ENCODE measurements at places on chromosomes 1 and 21. TPM values are rescaled to one million over a fixed set of nuclear protein-coding genes. Genes with fewer than 3 reads are reported as not detected.
A peak's percentile ranks its signal among the peaks of the same experiment; 100 is the strongest.

DNA sequence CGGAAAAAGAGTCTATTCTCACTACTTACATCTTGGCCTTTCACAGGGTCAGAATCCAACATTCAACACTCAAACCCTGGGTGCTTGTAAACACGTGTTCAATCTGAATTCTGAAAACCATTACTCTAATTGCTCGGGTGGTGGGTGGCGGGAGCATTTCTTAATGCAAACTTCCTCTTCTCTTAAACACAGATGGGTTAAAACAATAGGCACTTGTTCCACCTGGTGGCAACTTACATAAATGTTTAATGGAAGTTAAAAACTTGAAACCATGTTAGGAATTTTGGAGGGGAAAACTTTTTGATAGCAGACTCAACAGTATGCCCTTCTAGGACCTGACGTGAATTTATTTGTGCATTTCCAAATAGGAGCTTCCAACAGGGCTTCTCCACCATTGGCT lies 23.4 kb upstream of the TDRD10 start:
- no peak for DNase-seq

DNA sequence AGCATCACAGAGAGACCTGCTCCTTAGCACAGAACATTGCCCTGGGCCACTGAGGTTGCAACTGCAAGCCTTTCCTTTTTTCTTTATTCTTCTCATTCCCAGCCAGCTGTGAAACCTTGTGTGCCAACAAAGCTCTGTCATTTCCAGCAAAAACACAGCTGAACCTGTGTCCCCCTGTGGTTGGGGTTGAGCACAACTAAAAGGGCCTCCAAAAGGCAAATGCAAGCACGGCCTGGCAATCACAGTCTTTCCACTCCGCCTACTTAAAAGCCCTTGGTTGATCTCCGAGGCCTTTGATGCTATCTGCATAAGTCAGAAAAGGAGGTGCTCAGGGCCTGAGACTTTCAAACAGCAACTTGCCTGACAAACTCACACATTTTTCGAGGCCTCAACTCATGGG lies 32.7 kb downstream of the SUSD4 start:
- no peak for DNase-seq

DNA sequence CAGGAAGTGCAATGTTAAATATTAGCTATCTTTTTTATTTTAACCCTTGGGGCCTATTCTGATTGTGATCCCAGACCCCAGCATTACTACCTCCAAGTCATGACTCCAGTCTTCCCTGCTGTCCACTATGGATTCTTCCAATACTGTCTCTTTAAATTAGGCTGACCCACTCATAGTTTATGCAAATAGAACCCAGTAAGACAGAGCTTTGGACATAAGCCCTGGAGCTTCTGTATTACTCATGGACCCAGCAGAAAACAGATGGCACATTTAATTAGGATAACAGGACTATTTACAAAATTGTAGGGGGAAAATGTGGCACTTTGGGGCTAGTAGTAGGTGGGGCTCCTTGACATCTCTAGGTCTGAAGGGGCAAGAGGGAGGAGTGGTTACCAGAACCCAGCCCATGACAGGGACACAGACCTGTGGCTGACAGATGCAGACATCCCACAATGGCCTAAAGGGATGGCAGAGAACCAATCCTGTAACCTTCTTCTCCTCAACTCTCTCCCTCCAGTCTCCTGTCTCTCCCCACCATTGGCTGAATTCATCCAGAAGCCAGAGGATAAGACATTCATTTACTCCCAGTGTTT lies 233.5 kb downstream of the OMA1 start:
- DNase-seq = no peak

- no peak for DNase-seq
Observed at GRCh38 chr1:239537795-239538194, 151.4 kb downstream of the CHRM3 start.

DNA sequence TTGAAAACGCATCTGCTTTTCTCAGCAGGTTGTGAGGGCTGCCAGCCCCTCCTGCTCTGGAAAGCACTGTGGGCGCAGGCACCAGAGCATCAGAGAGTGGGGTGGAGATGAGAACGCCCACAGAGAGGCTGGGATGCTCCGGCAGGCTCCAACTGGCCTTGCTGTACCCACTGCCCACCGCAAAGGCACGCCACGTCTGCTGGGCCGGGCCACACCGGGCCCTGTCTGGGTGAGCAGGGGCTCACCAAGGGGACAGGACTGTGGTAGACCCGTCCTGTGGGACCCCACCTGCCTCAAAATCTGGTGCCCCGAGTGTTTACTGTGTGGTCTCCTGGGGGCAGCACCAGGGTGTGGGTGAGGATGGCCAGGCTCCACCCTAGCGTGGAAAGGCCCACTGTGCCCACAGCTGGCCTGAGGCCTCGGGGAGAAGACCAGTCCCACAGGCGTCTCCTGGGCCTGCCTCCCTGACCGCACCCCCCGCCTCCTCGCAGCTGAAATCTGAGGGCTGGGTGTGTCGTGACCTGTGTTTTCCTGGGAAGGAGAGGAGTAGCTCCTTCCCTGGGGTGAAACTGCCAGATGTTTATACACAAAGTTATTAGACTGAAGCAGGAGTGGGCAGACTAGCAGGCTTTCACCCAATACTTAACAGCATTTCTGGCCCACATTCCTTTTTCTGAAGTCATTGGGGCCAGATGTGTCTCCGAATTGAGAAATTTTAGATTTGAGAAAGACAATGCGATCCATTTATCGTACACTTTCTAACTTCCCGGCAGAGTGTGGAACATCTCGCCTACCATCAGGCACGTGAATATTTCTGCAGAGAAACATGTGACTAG lies 53.8 kb downstream of the STUM start:
- DNase-seq = peak; percentile 72

DNA sequence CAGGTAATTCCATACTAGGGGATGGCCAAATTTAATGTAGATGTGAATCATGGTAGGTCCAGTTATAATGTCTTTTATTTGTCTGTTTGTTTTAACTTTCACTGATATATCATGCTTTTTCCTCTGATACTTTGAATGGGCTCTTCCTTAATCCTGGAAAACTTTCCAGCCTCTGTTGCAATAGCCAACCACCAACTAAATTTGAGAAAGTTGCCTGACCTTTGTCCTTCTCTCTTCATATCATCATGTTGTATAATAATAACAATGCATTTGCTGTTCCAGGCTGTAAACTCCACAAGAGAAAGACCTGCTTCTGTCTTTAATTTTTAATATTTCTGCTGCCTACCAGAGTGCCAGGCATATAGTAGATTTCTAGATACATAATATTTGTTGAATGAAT lies 146.1 kb downstream of the HMCN1 start:
- no peak for DNase-seq

GRCh38 chr1:39835935-39836594 lies 47.2 kb downstream of the TRIT1 start:
- no peak for DNase-seq

DNA sequence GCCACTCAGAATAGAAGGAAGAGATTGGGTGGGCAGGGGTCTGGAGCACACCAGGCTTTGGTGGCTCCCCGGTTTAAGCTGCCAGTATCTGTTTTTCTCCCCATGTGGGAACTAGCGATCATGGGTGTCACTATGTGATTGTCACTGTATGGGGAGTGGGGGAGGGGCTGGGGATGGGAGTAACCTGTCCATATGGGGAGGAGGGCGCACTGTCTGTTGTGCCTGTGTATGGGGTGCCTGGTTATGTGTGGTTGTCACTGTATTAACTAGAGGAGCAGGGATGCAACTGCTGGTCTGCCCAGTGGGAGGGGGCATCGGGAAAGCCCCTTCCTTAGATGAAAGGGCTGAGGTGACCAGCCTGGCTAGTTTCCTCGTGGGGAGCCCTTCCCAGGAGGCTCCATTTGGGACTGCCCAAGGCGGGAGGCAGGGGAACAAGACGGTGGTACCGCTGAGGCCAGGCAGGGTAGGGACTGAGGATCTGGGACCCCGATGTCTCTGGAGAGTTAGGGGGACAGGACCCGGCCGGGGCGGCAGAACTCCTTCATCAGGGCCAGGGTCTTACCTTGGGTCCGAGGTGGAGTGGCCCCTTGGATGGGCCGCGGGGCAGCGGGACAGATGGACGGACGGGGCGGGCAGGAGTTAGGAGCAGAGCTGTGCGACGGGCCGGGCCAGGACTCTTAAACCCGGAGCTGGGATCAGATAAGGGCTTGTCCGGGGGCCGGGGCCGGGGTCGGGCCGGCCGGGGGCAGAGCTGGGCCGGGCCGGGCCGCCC lies at the start of gene KCNJ10:
Gene KCNJ10 (minus strand): TSS at position 701 of the 772 bp plus-strand sequence. CDS start 27,628 bp downstream, outside the sequence.
- no peak for DNase-seq

GRCh38 chr1:151953409-151954094 lies 40.1 kb downstream of the S100A10 start:
- no peak for DNase-seq

- DNase-seq = no peak
Observed at GRCh38 chr21:44761747-44762208, 39.8 kb downstream of the UBE2G2 start.

- DNase-seq = no peak
Observed at GRCh38 chr1:20358761-20359263, 68.1 kb downstream of the VWA5B1 start.

The KIF21B gene
- total RNA-seq = 0.29 TPM
